ENCODE measurements at places on chromosomes 6 and 20. TPM values are rescaled to one million over a fixed set of nuclear protein-coding genes. Genes with fewer than 3 reads are reported as not detected.

TRIM10 gene
- total RNA-seq: not detected

FGD2 gene
- total RNA-seq: 0.10 TPM

BANF2 gene
- not detected for total RNA-seq

SIM1 gene
- total RNA-seq: not detected

ANKEF1 gene
- total RNA-seq: 6.3 TPM

KCNK5 gene
- 0.77 TPM for total RNA-seq

DNA sequence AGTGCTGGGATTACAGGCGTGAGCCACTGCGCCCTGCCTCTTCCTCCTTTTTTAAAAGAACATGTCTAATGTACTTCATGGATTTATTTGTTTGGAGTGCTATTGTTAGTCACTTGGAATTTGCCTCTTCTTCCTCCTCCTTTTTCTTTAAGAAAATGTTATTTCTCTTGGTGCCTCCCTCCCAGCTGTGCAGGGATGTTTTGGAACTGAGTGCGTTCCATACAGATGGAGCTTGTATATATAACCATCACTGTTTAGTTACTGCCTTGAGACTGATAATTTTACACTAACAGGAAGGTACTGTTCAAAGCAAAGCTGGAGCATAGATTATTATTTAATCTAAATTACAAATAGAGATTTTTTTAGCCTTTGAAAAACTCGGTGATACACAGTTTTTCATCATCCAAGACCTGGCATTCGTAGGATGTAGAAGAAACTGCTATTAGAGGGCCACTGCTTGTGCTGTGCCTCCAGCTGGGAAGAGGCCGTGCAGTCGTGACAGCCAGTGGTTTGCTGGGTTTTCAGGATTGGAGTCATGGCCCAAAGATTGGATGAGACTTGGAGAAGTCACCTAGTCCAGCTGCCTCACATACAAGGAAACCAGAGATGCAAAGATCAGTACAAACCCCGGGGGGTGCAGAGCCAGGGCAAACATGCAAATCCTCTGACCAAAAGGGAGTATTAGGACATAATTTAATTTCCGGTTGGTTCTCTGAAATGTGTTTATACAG lies 123.1 kb downstream of the PLEKHG1 start:
- no peak for DNase-seq

- no peaks in the 10 kb centered on the region for H3K36me3 ChIP-seq
- H3K27me3 ChIP-seq: no peaks in the 10 kb centered on the region
- DNase-seq: no peak
- H3K4me3 ChIP-seq: no peak overlapping the region
These were observed 229.7 kb upstream of the AGPAT4 start for GRCh38 chr6:161503570-161503969.

GRCh38 chr20:5077761-5078387 lies 41.9 kb downstream of the PCNA start:
- no peak for DNase-seq
- peaks cover 8% of the 10 kb centered on the region for H3K4me1 ChIP-seq
- H3K36me3 ChIP-seq: no peaks in the 10 kb centered on the region

DNA sequence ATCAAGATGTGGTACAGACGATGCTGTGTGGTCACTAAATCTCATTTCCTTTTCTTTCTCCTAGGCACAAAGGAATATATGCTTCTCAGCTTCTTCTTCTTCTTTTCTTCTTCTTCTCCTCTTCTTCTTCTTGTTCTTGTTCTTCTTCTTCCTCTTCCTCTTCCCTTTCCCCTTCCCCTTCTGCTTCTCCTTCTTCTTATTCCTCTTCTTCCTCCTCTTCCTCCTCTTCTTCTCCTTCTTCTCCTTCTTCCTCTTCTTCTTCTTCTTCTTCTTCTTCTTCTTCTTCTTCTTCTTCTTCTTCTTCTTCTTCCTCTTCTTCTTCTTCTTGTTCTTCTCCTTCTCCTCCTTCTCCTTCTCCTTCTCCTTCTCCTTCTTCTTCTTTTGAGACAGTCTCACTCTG lies 190.4 kb upstream of the DTNBP1 start:
- no peaks in the 10 kb centered on the region for H3K27me3 ChIP-seq
- no peak for DNase-seq
- H3K4me3 ChIP-seq: no peak overlapping the region
- H3K27ac ChIP-seq: no peak overlapping the region
- no peaks in the 10 kb centered on the region for H3K36me3 ChIP-seq

DNA sequence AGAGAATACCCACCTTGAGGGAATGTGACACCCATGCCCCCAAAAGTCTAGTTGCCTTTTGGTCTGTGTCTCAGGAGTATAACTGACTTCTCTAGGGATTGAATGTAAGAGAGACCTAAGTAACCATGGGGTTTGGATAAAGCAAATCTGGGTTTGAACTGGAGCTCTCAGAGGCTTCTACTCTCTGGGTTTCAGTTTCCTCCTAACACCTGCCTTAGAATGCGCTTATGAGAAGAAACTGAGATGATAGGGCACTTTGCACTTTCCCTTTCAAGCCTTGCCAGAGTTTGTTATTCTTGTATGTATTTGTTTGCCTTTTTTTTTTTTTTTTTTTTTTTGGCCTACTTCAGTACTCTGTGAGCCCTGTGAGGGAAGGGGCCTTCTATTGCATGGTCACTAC lies 19.4 kb downstream of the SDHAF4 start:
- no peak for DNase-seq
- H3K27ac ChIP-seq: no peak overlapping the region
- H3K4me3 ChIP-seq: no peak overlapping the region
- H3K4me1 ChIP-seq: no peaks in the 10 kb centered on the region
- no peaks in the 10 kb centered on the region for H3K27me3 ChIP-seq
- H3K36me3 ChIP-seq: no peaks in the 10 kb centered on the region

GRCh38 chr6:1591243-1591642 lies 18.5 kb upstream of the FOXC1 start:
- peaks cover 10% of the 10 kb centered on the region for H3K27me3 ChIP-seq
- H3K4me1 ChIP-seq: 0 out of 2 replicates have a peak, but pooled peaks cover 3% of the 10 kb centered on the region
- no peak overlapping the region for H3K27ac ChIP-seq
- H3K36me3 ChIP-seq: no peaks in the 10 kb centered on the region
- no peak for DNase-seq

DNA sequence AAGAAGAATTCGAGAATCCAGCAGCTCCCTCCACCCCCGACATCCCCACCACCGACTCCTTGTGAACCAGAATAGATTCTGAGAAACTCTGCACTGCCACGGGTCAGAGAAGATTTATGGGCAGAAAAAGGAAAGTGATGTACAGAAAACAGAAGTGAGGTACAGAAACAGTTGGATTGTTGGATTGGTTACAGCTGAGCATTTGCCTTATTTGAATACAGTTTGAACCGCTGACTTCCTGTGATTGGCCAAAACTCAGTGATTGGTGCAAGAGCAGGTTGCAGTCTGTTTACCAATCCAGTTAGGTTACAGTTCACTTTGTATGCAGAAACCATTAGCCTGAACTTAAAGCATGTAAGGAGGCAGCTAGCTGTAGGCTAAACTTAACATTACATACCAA lies 131.2 kb upstream of the HDDC2 start:
- no peaks in the 10 kb centered on the region for H3K4me1 ChIP-seq
- DNase-seq: no peak
- no peaks in the 10 kb centered on the region for H3K27me3 ChIP-seq

- no peak overlapping the region for H3K4me3 ChIP-seq
- H3K4me1 ChIP-seq: no peaks in the 10 kb centered on the region
- no peak for DNase-seq
- H3K27ac ChIP-seq: no peak overlapping the region
- no peaks in the 10 kb centered on the region for H3K36me3 ChIP-seq
These were observed 42.8 kb downstream of the CTCFL start for GRCh38 chr20:57482148-57482547.

- DNase-seq: no peak
- no peaks in the 10 kb centered on the region for H3K36me3 ChIP-seq
- H3K27me3 ChIP-seq: no peaks in the 10 kb centered on the region
- H3K4me1 ChIP-seq: no peaks in the 10 kb centered on the region
- H3K4me3 ChIP-seq: no peak overlapping the region
- H3K27ac ChIP-seq: no peak overlapping the region
These were observed 301.9 kb upstream of the SGK1 start for GRCh38 chr6:134619789-134620188.

GRCh38 chr6:135993361-135993760 lies 141.9 kb downstream of the PDE7B start:
- H3K4me3 ChIP-seq: no peak overlapping the region
- no peaks in the 10 kb centered on the region for H3K4me1 ChIP-seq
- no peaks in the 10 kb centered on the region for H3K36me3 ChIP-seq
- DNase-seq: no peak
- no peak overlapping the region for H3K27ac ChIP-seq
- H3K27me3 ChIP-seq: no peaks in the 10 kb centered on the region

DNA sequence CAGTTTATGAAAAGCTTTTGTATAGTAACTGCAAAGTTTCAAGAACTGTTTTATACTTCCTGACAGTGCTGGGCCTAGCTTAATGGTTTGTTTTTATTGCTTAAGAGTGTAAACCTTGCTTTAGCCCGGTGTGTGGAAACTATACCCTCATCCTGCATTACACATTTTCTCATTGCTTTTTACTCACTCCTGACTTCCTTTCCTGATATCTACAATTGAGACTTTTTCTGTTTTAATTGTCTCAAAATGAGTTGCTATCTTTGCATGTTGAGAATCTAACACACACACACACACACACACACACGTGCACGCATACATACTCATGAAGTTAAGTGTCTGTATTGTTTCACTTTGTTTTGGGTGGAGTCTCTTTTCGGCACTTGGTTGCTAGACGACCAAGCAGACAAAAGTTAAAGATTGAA lies 16.7 kb downstream of the BMP2 start:
- no peak overlapping the region for H3K27ac ChIP-seq
- no peaks in the 10 kb centered on the region for H3K4me1 ChIP-seq
- H3K4me3 ChIP-seq: no peak overlapping the region
- H3K27me3 ChIP-seq: no peaks in the 10 kb centered on the region

- H3K27ac ChIP-seq: no peak overlapping the region
- H3K4me1 ChIP-seq: no peaks in the 10 kb centered on the region
- H3K27me3 ChIP-seq: no peaks in the 10 kb centered on the region
- DNase-seq: no peak
- H3K4me3 ChIP-seq: no peak overlapping the region
These were observed 22.6 kb downstream of the CST4 start for GRCh38 chr20:23666189-23666588.

DNA sequence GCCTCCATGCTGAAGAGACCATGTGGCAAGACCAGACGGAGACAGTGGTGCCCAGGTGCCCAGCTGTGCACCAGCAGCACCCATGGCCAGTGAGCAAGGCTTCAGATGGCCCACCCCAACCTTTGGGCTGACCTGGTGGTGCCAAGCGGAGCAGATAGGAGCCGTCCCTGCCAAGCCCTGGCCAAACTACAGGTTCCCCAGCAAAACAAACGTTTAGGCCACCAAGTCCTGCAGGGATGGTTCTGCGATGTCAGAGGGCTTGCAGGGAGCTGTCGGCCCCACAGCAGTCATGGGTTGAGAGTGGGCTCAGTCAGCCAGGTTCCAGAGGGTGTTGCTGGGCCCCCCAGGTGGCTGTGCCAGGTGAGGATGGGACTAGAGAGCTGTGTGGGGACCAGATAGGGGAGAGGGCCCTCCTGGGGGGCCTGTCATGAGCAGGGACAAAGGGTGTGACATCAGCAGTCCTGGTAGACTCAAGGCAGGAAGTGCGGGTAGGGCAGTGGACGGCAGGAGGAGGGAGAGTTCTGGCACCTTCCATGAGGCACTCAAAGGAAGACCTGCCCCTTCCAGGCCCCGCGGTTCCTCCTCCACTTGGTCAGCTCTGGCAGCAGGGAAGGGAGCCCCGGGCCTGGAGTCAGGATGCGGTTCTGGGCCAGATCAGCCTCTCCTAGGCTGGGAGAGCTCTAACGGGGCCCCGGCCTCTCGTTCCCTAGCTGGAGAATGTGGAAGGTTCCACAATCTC lies 342.4 kb downstream of the ZFAND3 start:
- peaks cover 4% of the 10 kb centered on the region for H3K4me1 ChIP-seq
- H3K4me3 ChIP-seq: no peak overlapping the region
- H3K27ac ChIP-seq: no peak overlapping the region
- no peaks in the 10 kb centered on the region for H3K27me3 ChIP-seq

DNA sequence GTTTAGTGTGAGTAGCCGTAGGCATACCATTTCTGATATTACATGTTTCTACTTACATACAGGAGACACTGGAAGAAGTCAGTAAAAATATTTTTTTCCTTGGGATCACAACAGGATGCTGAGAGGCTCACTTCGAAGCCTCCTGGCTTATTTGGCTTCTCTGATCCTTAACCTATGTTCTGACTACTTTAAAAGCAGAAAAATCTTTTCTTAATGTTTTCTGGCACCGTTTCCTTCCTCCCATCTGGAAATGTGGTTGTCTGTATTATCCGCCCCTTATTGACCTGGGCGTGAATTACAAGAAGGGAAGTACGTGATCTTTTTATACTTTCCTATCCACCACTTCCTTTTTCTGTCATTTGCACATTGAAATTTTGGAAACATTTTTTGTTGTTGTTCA lies 379.6 kb downstream of the COL12A1 start:
- H3K27ac ChIP-seq: no peak overlapping the region
- no peaks in the 10 kb centered on the region for H3K4me1 ChIP-seq
- H3K36me3 ChIP-seq: no peaks in the 10 kb centered on the region
- H3K27me3 ChIP-seq: no peaks in the 10 kb centered on the region
- no peak for DNase-seq

DNA sequence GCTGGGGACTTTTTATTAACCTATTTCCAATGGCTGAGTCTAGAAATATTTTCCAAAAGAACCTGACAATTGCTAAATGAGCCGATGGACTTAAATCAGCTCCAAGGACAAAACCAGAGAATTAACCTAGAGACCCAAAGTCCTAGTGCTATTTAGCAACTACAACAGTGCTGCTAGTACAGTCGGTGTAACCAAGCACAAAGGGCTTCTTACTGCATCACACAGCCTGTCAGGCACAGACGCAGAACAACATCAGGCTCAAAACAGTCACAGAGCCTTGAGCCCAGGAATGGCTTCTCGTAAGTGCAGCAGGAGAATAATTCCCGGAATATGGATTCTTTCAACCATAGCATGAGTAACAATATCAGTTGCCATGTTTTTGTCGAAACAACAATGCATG lies 70.0 kb downstream of the GFOD1 start:
- H3K36me3 ChIP-seq: no peaks in the 10 kb centered on the region
- H3K27me3 ChIP-seq: peaks cover 4% of the 10 kb centered on the region
- no peaks in the 10 kb centered on the region for H3K4me1 ChIP-seq
- no peak for DNase-seq

GRCh38 chr6:39124114-39124513 lies 9.1 kb upstream of the SAYSD1 start:
- no peaks in the 10 kb centered on the region for H3K36me3 ChIP-seq
- peaks cover 4% of the 10 kb centered on the region for H3K27me3 ChIP-seq
- H3K27ac ChIP-seq: no peak overlapping the region
- no peak for DNase-seq

- peak overlapping the region; percentile 69 for H3K27ac ChIP-seq
- no peak for DNase-seq
- peaks cover 54% of the 10 kb centered on the region for H3K4me1 ChIP-seq
- H3K36me3 ChIP-seq: no peaks in the 10 kb centered on the region
- no peaks in the 10 kb centered on the region for H3K27me3 ChIP-seq
These were observed 2.5 kb downstream of the RREB1 start for GRCh38 chr6:7110092-7110792.

- H3K4me3 ChIP-seq: no peak overlapping the region
- no peak for DNase-seq
These were observed 105.7 kb upstream of the FAM184A start for GRCh38 chr6:119184008-119184648.

All from Panc1 (cell line).